Brain (organoid and tissue), 16 donors: ENCODE measurements at places on chromosomes 5 and 9.

- DNase-seq: no peak
Measured at GRCh38 chr5:132059043-132059695, 1.3 kb upstream of the IL3 start.

DNA sequence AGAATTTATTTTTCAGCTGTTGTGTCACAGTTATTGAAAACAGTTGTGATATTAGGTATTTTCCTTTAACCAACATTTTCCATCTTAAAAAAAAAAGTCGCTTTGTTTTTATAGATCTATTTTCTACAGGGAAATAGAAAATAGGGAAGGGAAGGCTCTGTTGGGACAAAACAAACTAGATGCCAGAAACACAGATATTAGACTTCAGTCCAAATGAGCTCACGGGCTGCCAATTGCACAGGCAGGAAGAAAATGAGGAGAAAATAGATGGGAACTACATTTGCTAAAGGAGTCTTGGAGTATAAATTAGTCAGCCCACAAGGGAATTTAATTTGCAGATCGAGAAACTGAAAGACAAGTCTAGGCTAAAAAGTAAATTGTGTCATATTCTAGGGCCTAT is 21.4 kb upstream of the ISOC1 start:
- no peak for DNase-seq

DNA sequence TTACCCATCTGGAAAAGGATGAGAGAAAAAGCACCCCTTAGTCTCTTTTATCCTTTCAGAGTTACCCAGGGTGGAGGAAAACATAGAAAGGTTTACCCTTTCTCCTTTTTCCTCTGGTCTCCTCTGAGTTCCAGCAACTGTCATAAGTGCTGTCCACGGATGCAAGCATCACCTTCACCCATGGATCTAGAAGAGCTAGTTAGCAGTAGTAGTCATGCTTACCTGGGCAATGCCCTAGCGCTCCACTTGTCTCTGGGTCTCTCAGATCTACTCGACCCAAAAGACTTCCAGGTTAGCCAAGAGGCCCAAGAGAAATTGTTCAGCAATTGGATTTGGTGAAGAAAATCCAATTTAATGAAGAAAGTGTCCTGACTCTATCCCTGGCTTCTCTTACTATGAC is 656.2 kb upstream of the PTPRD start:
- DNase-seq: no peak

DNA sequence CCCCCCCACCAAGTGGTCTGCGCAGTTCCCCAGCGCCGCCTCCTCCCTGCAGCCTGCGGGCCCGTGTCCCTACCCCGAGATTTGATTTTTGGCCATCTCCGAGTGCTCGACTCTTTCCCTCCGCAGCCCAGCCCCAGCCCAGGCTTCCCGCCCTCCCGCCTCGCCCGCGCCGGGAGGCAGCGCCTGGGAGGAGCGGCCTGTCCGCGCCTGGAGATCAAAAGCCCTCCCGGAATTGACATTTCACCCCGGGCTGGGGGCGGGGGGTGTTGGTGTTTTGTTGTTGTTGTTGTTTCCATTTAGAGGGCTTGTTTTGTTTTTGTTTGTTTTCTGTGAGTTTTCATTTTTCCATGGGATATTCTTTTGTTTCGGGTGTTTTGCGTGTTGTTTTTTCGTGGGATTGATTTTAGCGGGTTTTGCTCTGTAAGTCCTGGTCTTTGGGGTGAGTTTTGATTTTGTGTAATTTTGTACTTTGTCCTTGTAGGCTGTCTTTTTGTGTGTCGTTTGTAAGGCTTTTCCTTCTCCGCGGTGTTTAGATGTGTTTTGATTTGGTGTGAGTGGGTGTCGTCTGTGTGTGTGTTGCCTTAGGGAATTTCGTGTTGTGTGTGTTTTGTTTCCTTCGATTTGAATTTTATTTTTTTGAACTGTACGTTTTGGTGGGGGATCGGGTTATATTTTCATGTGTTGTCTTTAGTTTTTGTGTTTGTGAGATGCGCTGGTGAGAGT is 1.7 kb upstream of the PAX5 start:
- no peak for DNase-seq

GRCh38 chr5:14414656-14415023 is 167.0 kb upstream of the OTULINL start:
- DNase-seq: no peak

GRCh38 chr5:112878101-112878500 is 17.0 kb downstream of the SRP19 start:
- no peak for DNase-seq

DNA sequence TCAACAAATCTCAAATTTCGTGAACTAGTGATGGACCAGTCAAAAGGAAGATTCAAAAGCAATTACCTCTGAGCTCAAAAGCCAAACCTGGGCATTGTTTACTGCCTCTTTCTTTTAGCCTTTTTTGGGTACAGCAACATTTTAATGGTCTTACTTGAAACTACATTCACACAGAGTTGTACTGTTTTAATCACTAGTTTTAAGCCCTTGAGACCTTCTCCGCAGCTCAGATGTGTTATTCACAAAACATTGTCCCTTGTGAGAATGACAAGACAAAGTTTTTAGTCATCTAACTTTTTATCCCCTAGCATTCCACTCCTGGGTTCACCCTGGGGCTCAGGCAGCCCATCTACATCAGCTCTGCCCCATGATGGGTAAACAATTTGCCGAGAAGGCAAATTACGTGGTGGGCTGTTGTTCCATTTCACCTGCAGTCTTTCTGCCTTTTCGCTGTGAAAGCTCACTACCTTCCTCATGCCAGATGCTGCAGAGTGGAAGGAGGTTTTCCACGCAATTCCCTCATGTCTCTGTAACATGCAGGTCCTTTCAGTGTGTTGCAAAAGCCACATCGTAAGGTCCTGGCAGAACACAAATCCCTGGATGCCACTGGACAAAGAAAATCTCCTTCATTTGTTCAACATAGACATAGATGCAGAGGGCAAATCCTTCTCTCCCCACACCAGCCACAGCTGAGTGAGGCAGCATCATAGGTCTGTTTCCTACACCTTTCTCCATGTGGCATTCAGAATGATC is 175.7 kb downstream of the EBF1 start:
- DNase-seq: no peak

DNA sequence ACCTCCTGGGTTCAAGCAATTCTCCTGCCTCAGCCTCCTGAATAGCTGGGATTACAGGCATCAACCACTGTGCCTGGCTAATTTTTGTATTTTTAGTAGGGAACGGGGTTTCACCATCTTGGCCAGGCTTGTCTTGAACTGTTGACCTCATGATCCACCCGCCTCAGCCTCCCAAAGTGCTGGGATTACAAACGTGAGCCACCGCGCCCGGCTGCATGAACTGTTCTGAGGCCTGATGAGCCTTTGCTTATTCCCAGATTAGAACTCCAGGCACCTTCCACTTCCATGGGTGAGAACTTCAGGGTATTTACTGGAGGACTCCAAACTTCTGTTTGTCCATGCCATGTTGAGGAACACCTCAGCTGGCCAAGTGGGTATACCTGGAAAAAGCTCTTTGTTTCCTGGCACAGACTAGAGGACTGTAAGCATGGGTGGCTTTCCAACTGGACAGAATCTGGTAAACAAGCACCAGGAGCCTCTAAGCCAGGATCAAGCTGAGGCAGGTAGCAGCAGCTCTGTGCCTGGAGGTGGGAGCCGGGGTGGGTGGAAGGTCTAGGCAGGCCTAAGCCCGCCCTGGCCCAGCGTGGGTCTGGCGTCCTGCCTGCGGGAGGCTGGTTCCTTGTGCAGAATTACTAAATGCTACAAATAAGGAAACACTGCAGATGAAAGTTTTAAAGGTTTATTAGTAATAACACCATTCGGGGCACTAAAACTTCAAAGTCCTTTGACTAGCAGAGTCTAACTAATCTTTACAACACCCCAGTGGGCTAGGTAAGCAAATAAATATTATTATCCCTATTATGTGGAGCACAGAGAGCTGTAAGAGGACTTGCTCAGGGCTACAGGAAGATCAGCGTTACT is 78.4 kb downstream of the SEMA5A start:
- DNase-seq: no peak

GRCh38 chr5:92525131-92525530 is 1055.9 kb downstream of the NR2F1-AS1 start:
- DNase-seq: no peak

- DNase-seq: peak; percentile 95
Measured at GRCh38 chr5:72166070-72166979, 59.0 kb downstream of the MAP1B start.

DNA sequence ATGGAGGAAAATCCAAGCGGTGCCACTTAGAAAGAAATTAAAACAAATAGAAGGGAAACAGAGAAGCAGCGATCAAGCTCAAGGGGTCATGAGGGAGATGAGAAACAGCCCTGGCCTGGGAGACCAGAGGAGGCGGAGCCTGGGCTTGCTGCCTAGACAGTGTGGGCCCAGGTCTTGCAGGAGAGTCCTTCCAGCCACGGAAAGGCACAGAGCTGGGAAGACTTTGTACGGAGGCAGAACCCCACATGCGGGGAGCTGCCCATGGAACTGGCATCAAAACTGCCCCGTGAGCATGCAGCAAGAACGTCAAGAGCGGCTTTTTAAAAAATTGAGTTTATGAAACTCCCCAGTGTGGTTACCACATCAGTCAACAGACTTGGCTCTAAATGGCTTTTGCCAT is 119.4 kb downstream of the IRX1 start:
- DNase-seq: no peak

GRCh38 chr9:101691657-101692056 is 46.8 kb downstream of the GRIN3A start:
- no peak for DNase-seq

- no peak for DNase-seq
Measured at GRCh38 chr5:154059583-154059982, 20.8 kb downstream of the MFAP3 start.

DNA sequence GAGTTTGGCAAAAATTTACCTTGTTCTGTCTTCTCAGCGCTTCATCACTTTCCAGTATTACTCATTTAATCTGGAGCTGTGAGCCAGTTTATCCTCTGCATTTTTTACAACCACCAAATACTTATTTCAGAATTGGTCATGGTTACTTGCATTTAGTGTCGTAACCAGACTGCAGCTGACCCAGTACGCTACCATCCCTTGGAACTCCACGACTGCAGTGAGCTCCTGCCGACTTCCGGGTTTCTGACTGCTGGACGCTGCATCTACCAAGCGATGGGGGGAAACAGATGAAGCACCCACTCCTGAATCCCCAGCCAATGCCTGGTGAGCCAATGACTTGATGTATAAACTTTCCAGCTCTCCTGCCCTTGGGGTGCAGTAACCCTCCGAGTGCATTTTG is 174.4 kb upstream of the PRLR start:
- no peak for DNase-seq
